Glutamatergic neuron (in vitro differentiated cells): ENCODE measurements at places on chromosomes 2 and 18.
A peak's percentile ranks its signal among the peaks of the same experiment; 100 is the strongest.

- no peak for DNase-seq
Measured at GRCh38 chr2:18047896-18048657, 169.6 kb downstream of the KCNS3 start.

DNA sequence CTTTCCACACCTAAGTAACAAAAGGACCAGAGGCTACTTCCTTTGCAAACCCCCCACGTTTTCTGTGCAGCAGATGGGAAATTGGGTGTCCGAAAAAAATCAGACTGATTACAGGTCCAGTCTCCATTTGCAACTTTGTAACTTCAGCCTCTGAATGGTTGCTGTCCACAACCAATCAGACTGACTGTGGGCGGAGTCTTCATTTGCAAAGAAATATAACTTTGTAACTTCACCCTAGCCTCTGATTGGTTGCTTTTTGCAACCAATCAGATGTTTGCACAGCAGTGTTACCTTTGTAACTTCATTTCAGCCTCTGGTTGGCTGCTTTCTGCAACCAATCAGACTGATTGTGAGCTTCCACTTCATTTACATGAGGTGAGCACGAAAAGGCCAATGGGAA lies 27.8 kb upstream of the CACNB4 start:
- no peak for DNase-seq

GRCh38 chr2:129277585-129277981 lies 701.9 kb upstream of the RAB6C start:
- DNase-seq = peak; percentile 78

GRCh38 chr18:26656944-26657536 lies 108.7 kb upstream of the KCTD1 start:
- DNase-seq = peak; percentile 79

DNA sequence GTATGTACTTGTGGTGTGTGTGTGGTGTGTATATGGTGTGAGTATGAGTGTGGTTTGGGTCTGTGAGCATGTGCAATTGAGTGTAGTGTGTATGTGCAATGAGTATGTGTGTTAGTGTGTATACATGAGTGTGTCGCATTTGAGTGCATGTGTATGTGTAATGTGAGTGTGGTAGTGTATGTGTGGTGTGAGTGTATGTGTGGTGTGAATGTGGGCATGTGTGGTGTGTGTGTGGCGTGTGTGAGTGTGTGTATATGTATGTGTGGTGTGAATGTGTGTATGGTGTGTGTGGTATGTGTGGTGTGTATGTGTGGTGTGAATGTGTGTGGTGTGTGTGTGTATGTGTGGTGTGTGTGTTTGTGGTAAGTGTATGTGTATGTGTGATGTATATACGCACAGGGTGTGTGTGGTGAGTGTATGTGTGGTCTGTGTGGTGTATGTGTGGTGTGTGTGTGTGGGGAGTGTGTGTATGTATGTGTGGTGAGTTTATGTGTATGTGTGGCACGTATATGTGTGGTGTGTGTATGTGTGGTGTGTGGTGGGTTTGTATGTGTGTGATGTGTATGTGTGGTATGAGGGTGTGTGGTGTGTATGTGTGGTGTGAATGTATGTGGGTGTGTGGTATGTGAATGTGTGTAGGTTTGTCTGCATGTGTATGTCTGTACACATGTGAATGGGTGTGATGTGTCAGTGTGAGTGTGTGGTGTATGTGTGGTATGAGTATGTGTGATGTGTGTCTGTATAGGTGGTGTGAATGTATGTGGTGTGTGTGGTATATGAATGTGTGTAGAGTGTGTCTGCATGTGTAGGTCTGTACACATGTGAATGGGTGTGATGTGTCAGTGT lies 123.4 kb downstream of the DOCK10 start:
- no peak for DNase-seq

DNA sequence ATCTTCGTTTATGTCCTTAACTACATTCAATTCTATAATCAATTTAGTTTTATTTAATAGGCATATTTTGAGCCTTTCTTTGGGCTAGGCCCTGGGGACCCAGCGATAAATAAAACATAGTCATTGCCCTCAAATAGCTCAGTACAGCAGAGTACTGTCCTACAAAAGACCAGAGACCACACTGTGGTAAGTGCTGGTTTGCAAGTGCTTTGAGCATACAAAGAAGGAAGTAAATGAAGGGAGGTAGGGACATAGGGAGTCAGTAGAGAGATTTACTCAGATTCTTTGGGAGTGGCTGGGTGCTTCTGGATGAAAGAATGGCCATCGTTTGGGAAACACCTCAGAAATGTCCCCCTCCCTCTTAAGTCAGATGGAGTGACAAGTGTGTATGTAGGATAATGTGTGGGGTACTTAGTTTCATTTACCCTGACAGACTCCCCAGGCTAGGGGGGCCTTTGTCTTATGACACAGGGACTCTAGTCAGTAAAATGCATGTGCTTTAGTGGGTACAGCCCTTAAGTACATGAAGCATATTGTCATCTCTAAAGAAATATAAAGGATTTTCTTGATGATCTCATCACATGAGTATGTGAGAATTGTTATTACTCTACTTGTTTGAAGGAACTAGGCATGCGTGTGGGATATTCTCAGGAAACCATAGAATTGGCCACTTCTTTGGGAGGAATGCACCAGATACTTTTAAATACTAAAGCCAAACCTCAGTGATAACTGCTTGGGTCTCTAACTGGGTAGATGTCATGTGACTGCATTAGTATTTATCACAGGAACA lies 35.1 kb downstream of the MAPRE2 start:
- no peak for DNase-seq

GRCh38 chr18:22883179-22883578 lies 49.9 kb upstream of the RBBP8 start:
- no peak for DNase-seq
